ENCODE measurements at places on chromosomes 7 and 10.

- DNase-seq, result no peak
These were observed 229.5 kb downstream of the PTPRN2 start for GRCh38 chr7:158357898-158358821.

DNA sequence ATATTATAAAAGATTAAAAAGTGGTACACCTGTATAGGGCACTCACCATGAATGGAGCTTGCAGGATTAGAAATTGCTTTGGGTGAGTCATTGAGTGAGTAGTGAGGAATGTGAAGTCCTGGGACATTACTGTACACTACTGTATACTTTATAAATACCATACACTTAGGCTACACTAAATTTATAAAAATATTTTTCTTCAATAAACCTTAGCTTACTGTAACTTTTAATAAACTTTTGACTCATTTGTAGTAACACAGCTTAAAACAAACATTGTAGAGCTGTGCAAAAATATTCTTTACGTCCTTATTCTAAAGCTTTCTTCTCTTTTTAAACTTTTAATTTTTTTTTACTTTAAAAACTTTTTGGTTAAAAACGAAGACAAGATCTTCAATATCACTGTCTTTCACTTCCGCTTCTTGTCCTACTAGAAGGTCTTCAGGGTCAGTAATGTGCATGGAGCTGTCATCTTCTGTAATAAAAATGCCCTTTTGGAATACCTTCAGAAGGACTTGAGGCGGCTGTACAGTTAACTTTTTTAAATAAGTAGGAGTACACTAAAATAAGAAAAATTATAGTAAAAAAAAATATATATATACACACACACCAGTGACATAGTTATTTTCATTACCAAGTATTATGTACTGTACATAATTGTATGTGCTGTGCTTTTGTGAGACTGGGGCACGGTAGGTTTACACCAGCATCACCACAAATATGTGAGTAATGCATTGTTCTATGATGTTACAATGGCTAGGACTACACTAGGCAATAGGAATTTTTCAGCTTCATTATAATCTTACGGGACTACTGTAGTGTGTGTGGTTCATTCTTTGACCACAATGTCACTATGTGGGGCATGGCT lies 3.5 kb downstream of the STK31 start:
- DNase-seq, result no peak

DNA sequence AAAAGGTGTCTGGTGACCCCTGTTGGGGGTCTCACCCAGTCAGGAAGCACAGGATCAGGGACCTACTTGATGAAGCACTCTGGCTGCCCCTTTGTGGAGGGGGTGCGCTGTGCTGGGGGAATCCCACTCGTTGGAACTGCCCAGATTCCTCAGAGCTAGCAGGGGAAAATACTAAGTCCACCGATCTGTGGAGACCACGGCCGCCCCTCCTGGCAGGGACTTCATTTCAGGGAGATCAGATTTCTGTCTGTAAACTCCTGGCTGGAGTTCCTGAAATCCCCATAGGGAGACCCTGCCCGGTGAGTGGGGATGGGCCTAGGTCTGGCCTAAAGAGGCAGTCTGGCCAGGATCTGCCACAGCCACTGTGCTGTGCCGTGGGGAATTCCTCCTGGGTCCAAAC lies 79.3 kb upstream of the ADCY1 start:
- DNase-seq, result no peak

DNA sequence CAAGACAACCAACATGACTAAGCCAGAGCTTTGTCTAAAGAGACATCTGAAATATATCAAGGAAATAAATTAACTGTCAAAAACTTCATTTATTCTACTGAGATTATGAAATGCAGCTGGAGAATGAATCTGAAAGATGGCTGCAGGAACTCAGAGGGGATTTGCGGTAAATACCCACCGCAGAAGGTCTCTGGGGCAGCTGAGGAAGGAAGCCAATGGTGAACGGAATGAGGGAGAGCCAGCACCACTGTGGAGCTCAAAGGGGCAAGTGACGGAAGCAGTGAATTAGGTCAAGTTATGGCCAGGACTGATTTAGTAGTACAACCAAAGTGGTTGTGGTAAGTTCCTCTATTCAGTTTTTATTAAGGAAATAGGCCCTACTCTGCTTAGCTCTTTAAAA lies 215.3 kb upstream of the GLI3 start:
- no peak for DNase-seq

DNA sequence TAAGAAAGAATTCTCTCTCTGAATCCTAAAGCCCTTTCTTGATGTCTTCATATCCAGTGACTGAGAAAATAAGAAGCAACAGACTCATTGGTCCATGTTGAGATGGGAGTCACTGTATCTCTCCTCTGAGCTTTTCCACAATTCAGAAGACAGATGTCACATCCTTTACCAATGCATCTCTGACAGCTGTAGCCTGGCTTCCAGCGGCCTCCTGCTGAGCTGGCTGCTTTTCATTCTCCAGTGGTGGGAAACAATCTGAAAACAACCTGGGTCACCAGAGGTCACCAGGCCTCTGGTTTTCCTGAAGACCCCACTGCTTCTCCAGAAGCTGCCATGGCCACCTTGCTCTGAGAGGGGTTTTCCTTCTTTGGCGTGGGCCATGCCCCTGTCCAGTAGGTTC lies 18.3 kb upstream of the RPA3 start:
- no peak for DNase-seq

GRCh38 chr7:4878336-4879335 lies 4.9 kb downstream of the RADIL start:
- DNase-seq, result no peak

GRCh38 chr7:5482020-5482498 lies 58.4 kb upstream of the TNRC18 start:
- no peak for DNase-seq

- DNase-seq, result no peak
These were observed 168.8 kb upstream of the KLF14 start for GRCh38 chr7:130902755-130903357.

DNA sequence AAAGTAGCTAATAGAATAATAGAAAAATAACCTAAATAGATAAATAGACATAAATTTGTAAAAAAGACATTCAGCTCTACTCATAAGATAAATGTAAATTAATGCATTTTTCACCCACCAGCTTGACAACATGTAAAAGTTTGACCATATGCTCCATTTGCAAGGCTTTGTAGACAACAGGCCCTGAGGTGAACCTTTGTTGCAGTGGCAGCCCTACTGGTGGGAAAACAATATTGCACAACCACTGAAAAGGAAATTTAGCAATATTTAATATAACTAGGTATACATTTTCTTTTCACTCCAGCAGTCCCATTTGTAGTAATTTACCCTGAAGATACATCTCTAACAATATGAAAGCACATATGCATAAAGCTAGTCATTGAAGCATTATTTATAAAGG lies 39.0 kb upstream of the ADRA2A start:
- no peak for DNase-seq

DNA sequence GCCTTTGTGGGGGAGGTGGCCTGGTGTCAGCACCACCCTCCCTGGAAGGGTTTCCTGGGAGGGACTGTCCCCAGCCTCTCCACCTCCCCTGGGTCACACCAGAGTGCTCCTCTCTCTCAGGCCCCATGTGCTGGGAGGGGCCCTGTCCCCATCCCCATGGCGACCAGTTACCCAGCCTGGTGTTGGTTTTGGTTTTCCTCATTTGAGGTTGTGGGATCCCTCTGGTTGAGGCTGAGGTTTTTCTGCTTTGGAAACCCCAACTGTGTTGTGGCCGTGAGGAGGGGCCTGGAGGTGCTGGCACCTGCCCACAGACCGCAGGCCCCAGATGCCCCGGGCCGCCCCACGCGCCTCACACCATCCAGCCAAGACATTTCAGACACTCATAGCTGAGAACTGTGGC lies 106.3 kb downstream of the GRK5 start:
- no peak for DNase-seq

- DNase-seq, result no peak
These were observed 3.0 kb downstream of the LAMB1 start for GRCh38 chr7:107999779-108000560.

- no peak for DNase-seq
These were observed 40.6 kb upstream of the SMNDC1 start for GRCh38 chr10:110345286-110345685.

GRCh38 chr10:22478555-22479334 lies 133.4 kb downstream of the SPAG6 start:
- no peak for DNase-seq

DNA sequence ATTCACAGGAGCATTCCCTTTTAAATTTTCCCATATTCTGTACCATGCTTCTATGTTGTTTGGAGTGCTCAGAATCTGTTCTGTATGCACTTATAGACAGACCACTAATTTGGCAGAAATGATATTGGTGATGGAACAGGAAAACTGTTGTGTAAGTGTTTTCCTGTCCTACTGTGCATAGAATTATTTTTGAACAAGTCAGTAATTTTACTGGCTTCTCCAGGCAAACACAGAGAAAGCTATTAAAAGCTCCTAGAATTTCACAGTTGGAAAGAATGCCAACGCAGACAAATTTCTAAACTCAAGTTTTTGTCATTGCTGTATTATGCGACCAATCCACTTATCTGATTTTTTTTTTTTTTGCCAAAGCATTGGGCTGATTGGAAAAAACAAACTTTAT lies 55.7 kb downstream of the ANKMY2 start:
- DNase-seq, result no peak

DNA sequence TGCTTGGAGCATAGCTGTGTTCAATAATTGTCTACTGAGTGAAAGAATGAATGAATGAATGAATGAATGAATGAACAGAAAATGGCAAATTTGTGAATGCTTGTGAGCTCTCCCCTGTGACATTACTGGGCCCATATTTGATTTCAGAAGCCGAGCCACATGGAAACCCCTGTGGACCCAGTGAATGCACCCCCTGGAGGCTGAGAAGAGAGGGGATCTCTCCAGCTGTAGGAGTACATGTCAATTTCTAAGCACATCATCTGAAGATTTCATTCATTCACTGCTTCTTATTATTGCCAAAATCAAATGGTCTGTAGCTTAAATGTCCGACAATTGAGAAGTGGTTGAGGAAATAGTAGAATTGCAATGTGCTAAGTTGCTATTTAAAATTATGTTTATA lies 58.3 kb upstream of the DOCK1 start:
- no peak for DNase-seq

DNA sequence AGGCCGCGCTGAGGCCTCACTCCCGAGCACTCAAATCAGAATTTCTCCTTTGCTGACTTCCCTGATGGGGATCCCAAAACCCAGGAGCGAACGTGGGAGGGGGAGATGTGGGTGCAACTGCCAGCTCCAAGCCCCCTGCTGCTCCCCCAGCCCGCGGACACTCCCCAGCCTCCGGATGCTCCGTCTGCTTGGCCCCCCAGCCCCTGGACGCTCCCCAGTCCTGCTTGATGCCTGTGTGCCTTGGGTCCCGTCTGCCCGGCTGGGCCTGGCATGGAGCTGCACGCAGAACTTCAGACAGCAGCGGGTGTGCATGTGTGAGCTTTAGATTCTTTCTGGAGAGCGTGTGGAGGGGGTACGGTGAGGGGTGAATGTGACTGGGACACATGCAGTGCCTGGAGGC lies 4.7 kb upstream of the SHH start:
- no peak for DNase-seq

- DNase-seq, result no peak
These were observed 1075.0 kb downstream of the GRM8 start for GRCh38 chr7:126177782-126178181.

DNA sequence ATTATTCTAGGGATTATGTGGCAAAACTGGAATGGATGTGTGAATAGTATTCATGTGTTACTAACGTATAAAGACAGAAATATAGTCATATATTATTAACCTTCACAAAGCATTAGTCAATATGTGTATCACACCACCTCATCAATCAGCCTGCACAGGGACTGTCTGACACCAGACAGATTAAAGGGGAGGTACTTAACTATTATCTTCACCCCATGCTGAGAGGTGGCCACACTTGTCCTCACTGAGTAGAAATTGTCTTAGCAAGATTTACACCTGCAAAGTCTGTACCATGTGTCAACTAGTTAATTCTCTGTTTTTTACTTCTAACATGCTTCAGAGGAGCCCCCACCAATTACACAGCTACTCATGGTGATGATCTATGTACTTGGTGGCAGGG lies 146.3 kb upstream of the LRGUK start:
- DNase-seq, result no peak

GRCh38 chr7:48868916-48869315 lies 55.4 kb upstream of the CDC14C start:
- no peak for DNase-seq

- no peak for DNase-seq
These were observed 305.1 kb downstream of the FGFR2 start for GRCh38 chr10:121293110-121293509.

GRCh38 chr7:37180828-37181549 lies 267.7 kb downstream of the ELMO1 start:
- no peak for DNase-seq

- DNase-seq, result no peak
These were observed 48.6 kb downstream of the NCAPG2 start for GRCh38 chr7:158655931-158656441.

DNA sequence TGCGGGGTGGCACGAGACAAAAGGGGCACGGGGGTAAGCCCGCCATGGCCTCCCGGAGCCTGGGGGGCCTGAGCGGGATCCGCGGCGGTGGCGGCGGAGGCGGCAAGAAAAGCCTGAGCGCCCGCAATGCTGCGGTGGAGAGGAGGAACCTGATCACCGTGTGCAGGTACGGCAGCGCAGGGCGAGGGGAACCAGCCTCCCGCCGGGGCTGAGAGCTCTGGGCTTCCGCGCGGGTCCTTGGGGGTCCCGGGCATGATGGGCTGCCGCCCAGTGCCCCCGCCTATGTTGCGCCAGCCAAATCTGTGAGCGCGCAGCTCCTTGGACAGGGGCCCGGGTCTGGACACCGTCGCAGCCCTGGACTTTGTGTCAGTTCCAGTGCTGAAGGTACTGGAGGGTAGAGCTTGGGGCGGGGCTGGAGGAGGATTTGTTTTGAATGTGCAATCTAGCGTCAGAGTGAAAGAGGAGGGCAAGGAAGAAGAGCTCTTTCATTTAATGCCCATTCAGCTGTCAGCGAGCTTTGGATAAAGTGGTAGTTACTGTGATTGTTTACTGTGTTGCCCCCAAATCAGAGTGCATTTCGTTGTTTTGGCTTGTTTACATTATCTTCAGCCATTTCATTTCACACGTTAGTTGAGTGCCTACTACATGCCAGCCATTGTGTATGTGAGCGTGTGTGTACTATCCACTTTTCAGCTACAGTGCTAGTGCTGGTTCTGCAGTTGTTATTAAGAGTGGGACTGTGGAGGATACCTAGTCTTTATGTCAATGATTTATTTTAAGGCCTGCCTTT lies 777 bp downstream of the RUNDC3B start:
- DNase-seq, result no peak

- no peak for DNase-seq
These were observed 64.2 kb downstream of the BICC1 start for GRCh38 chr10:58576751-58577436.

- DNase-seq, result no peak
These were observed 56.6 kb downstream of the BMPER start for GRCh38 chr7:33961948-33962347.

GRCh38 chr7:151924508-151924907 lies 31.7 kb upstream of the GALNTL5 start:
- no peak for DNase-seq
